Natural killer cell (primary cell): ENCODE measurements at places on chromosomes 5 and 9. TPM values are rescaled to one million over a fixed set of nuclear protein-coding genes. Genes with fewer than 3 reads are reported as not detected.

DNA sequence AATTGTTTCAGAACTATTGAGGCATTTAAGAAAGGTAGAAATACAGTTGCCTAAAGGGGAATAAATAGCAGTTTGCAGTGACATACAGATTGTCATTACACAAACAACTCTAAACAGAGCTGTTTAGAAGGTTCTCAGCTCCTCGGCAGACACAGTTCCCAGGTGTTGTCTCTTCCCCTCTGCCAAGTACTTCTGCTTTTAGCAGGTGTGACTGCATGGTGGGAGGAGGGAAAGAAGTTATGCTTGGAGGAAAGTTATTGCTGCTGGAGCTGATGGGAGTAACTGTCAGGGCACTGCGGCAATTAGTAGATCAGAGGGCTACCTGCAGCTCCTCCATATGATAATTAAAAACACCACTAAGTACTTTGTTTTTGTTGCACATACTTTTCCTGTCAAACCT is 14.5 kb downstream of the EDIL3 start:
- no peaks in the 10 kb centered on the region for H3K36me3 ChIP-seq
- no peak for DNase-seq
- no peak overlapping the region for H3K27ac ChIP-seq
- no peak overlapping the region for H3K4me3 ChIP-seq
- no peaks in the 10 kb centered on the region for H3K27me3 ChIP-seq

C5orf58 gene
- not detected for total RNA-seq

- no peaks in the 10 kb centered on the region for H3K27me3 ChIP-seq
- no peak overlapping the region for H3K27ac ChIP-seq
- DNase-seq: no peak
- H3K4me3 ChIP-seq: no peak overlapping the region
- H3K4me1 ChIP-seq: peaks cover 2% of the 10 kb centered on the region
These were observed 99.1 kb upstream of the RUFY1 start for GRCh38 chr5:179451114-179451827.

OR1J2 gene
- not detected for total RNA-seq

- no peaks in the 10 kb centered on the region for H3K27me3 ChIP-seq
- no peak overlapping the region for H3K27ac ChIP-seq
- H3K4me3 ChIP-seq: no peak overlapping the region
- H3K4me1 ChIP-seq: peaks cover 5% of the 10 kb centered on the region
- no peak for DNase-seq
These were observed 43.1 kb upstream of the ANKDD1B start for GRCh38 chr5:75568202-75568601.

- no peak overlapping the region for H3K4me3 ChIP-seq
- no peak for DNase-seq
- peaks cover 12% of the 10 kb centered on the region for H3K4me1 ChIP-seq
- no peaks in the 10 kb centered on the region for H3K27me3 ChIP-seq
- peak overlapping the region; percentile 60 for H3K27ac ChIP-seq
- H3K36me3 ChIP-seq: no peaks in the 10 kb centered on the region
These were observed 13.3 kb upstream of the WHRN start for GRCh38 chr9:114518599-114519022.

- H3K4me1 ChIP-seq: peaks cover 22% of the 10 kb centered on the region
- H3K27ac ChIP-seq: no peak overlapping the region
- H3K4me3 ChIP-seq: no peak overlapping the region
- no peak for DNase-seq
- no peaks in the 10 kb centered on the region for H3K27me3 ChIP-seq
- H3K36me3 ChIP-seq: no peaks in the 10 kb centered on the region
These were observed 249.6 kb downstream of the DENND1A start for GRCh38 chr9:123680352-123680751.

DNA sequence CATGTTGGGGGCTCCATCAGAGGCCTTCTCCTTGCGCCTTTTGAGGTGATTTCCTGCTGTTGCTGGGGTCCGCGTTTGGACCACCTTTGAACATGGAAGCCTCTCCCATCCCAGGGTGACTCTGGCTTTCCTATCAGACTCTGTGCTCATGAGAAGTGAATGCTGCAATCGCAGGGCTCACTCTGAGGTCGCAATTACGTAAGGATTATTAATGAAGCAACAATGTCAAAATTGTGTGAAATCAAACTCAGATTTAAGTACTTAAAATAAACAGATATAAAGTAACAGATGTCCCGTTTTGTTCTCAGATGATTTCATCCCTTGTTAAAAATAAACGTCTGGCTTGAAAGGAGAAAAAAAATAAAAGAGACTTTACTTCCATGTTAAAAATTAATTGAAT is 634.2 kb downstream of the BNC2 start:
- no peak overlapping the region for H3K4me3 ChIP-seq
- no peak overlapping the region for H3K27ac ChIP-seq
- H3K4me1 ChIP-seq: no peaks in the 10 kb centered on the region
- H3K27me3 ChIP-seq: no peaks in the 10 kb centered on the region
- no peaks in the 10 kb centered on the region for H3K36me3 ChIP-seq

DNA sequence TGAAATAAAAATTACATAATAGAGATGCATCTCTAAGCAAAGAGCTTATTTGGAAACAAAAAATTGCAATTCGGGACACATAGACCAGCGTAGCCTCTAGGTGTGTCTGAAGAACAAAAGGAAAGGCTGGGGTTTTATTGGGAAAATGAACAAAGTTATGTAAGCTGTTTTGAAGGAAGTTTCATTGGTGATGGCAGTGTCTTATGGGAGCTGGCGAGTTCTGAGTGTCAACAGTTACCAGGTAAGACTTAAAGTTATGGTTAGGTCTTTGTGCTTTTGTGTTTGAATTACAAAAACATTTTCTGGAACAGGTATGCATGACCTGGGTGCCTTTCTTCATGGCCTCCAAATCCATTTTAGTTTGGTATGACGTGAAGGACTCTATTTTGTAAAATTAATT is 48.9 kb downstream of the SLC27A6 start:
- no peak for DNase-seq
- H3K27ac ChIP-seq: no peak overlapping the region
- no peaks in the 10 kb centered on the region for H3K4me1 ChIP-seq
- H3K4me3 ChIP-seq: no peak overlapping the region

PCDHGA5 gene
- total RNA-seq: 0.12 TPM

BRD9 gene
- total RNA-seq: 59.7 TPM

MED27 gene
- 27.3 TPM for total RNA-seq

HARS2 gene
- total RNA-seq: 42.5 TPM

GRCh38 chr5:16304846-16305245 is 125.3 kb upstream of the MARCHF11 start:
- H3K27ac ChIP-seq: no peak overlapping the region
- H3K4me3 ChIP-seq: no peak overlapping the region
- no peak for DNase-seq
- no peaks in the 10 kb centered on the region for H3K36me3 ChIP-seq
- no peaks in the 10 kb centered on the region for H3K4me1 ChIP-seq
- no peaks in the 10 kb centered on the region for H3K27me3 ChIP-seq

NDFIP1 gene
- 51.7 TPM for total RNA-seq

DNA sequence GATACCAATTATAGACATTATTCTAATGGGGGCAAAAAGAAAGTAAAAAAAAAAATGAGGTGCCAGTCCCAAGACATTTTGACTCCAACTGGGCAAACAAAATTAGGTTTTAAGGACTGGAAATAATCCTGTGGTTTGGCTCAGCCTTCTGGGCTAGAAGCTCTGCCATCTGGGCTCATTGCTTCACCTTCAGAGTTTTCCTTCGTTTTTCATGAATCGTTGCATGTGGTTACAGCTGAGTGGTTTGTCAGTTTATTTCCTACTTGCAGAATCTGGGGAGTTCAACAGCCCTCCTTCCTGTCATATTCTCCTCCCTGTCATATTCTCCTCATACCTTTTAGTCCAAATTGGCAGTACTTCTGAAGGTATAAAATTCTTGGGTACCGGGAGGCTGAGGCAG is 12.0 kb downstream of the UGT3A2 start:
- no peak overlapping the region for H3K27ac ChIP-seq
- no peaks in the 10 kb centered on the region for H3K4me1 ChIP-seq
- H3K4me3 ChIP-seq: no peak overlapping the region
- H3K27me3 ChIP-seq: no peaks in the 10 kb centered on the region
- no peak for DNase-seq

GRCh38 chr9:134837529-134837928 is 43.1 kb upstream of the FCN2 start:
- H3K36me3 ChIP-seq: no peaks in the 10 kb centered on the region
- H3K27ac ChIP-seq: no peak overlapping the region

SNCB gene
- total RNA-seq: not detected

- H3K4me3 ChIP-seq: no peak overlapping the region
- no peaks in the 10 kb centered on the region for H3K27me3 ChIP-seq
- H3K27ac ChIP-seq: no peak overlapping the region
- H3K36me3 ChIP-seq: no peaks in the 10 kb centered on the region
- DNase-seq: no peak
- no peaks in the 10 kb centered on the region for H3K4me1 ChIP-seq
These were observed 263.5 kb downstream of the SLIT3 start for GRCh38 chr5:169037466-169037865.

DNA sequence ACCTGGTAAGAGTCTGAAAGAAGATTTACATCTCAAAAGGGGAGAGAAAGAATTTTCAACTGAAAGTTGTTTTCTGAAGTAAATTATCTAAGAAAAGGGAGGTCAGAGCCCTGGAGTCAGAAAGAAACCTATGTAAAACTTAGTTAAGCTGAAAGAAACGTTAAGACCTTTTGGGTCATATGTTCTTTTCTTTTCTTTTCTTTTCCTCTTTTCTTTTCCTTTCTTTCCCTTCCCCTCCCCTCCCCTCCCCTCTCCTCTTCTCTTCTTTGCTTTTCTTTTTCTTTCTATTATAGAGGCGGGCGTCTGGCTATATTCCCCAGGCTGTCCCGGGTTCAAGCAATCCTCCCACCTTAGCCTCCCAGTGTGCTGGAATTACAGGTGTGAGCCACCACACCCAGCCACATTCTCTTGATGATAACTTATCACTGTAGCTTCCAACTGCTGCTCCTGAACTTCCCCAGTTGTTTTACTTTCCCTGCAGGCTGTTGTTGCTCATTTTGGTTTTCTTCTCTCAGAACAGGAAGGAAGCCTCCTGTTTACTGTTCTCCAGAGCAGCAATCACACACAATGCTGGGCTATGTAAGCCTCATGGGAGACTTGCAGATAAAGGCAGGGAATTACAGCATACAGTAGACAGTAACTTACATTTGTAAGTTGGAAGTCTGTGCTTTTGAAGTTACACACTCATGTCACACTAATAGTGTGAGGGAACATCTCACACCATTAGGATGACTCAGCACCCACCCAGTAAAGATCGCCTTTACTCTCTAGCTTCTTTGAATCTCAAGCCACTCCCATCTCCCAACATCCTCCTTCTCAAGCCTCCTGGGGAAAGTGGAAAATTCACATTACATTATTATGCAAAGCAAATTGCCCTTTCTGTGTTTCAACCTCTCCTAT is 2216.6 kb upstream of the WWC1 start:
- DNase-seq: no peak
- H3K4me3 ChIP-seq: no peak overlapping the region
- H3K4me1 ChIP-seq: no peaks in the 10 kb centered on the region
- no peaks in the 10 kb centered on the region for H3K27me3 ChIP-seq
- no peak overlapping the region for H3K27ac ChIP-seq
- no peaks in the 10 kb centered on the region for H3K36me3 ChIP-seq

GRCh38 chr5:130720355-130720754 is 444.7 kb downstream of the HINT1 start:
- H3K27me3 ChIP-seq: no peaks in the 10 kb centered on the region
- H3K27ac ChIP-seq: no peak overlapping the region
- H3K4me3 ChIP-seq: no peak overlapping the region

DNA sequence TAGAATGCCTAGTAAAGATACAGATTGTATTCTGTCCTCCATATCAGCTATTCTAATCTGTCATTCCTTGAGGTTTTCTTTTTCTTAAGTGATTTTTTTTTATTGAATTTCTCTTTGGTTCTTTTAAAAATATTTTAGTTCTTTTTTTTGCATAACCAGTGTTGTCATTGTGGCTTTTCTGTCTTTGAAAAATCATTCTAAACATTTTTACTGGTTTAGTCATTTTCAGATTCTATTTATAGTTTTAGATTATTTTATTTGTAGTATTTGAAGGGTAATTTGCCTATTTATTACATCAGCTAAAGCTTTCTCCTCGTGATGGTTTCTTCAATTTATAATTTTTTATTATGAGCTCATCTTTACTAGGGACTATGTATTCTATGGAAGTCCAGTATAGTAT is 78.1 kb downstream of the NDUFAF2 start:
- no peaks in the 10 kb centered on the region for H3K36me3 ChIP-seq
- H3K27ac ChIP-seq: no peak overlapping the region
- no peaks in the 10 kb centered on the region for H3K4me1 ChIP-seq
- no peak for DNase-seq
- H3K4me3 ChIP-seq: no peak overlapping the region
- H3K27me3 ChIP-seq: no peaks in the 10 kb centered on the region

SCGB3A2 gene
- total RNA-seq: not detected
